ENCODE measurements at places on chromosomes 2 and 18. TPM values are rescaled to one million over a fixed set of nuclear protein-coding genes. Genes with fewer than 3 reads are reported as not detected.

GRCh38 chr2:69687971-69688611 lies 44.6 kb upstream of the AAK1 start:
- no peak for DNase-seq

DNA sequence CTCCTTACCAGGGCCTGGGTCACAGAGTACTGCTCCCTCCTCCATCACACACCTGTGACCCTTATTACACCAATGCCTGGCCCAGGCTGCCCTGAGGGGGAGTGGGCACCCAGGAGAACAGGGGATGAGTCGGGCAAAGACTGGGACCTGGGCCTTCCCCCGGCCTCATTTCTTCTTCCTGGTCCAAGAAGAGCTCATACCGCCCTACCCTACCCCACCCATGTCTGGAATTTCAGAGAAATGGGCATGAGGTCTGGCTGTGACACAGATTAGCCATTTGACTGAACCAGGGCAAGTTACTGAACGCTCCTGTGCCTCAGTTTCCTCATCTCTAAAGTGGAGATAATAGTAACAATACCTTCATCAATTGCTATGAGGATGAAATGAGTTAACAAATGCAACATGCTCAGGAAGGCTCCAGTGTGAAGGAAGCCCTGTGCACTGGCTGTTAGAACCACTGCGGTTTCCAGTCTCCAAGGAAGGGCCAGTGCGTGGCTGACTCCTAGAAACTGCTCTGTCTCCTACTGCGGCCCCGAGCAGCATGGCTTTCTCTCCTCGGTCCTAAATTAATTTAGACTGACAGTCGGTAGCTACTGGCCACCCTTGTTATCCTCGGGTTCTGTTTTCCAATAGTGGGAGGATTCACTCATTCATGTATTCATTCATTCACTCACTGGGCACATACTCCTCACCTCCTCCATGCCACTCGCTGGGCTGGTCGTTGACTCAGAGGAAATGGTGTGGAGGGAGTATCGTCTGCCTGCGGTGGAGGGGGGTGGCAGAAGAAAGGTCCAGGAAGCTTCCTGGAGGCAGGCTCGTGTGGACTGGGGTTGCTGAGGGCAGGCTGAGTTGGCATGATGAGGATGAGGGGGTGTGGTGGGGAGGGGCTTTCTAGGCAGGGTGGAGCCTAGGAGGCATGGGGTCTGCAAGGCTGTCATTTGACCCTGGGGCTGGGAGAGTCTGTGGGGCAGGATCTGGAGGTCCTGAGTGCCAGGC lies 175.6 kb downstream of the GLI2 start:
- DNase-seq = no peak

DNA sequence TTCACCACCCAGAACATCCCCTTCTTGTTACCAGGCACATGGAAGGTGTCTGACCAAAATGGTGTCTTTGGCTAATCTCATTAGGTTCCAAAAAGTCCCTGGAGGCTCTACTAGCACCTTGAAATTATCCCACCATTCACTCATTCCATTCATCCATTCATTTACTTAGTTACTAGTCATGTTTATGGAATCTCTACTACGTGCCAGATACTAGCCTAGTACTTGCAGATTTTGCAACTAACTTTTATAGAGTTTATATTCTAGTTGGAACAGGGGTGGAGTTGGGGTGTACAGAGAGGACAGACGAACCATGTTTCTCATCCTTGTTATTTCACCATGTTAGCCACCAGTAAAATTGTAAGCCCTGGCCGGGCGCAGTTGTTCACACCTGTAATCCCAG lies 4.0 kb upstream of the NOP58 start:
- DNase-seq = no peak

DNA sequence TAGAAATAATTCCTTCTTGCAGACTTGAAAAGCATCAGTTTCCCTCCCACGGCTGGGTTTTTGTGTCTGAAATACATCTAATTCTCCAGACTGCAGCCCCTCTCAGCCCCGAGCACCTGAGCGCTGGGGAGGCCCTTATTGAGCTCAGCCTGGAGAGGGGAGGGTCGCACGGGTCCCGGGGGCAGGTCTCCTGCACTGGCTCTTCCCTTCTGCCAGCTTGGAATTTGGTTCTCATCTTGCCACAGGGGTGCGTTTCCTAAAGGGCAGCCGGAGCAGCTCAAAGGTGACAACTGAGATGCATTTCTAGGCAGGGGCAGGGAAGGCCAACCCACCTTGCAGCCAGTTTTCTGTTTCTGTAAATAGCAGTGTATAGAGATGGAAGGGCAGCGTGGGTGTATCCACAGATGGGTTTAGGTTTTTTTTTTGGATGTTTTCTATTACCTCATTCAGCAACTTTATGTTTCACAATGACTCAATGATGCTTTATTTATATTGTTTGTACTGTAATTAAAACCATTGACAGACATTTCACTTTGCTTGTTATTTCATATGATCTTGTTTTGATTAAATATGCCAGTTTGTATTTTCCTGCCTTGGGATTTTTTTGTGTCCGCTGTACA lies 37.0 kb downstream of the GBX2 start:
- no peak for DNase-seq

- DNase-seq = no peak
Observed at GRCh38 chr2:222797261-222797660, 63.6 kb upstream of the ACSL3 start.

Gene MC5R
- not detected for total RNA-seq

Gene LDLRAD4
- 30.4 TPM for total RNA-seq
